ENCODE measurements at places on chromosomes 16 and 17. TPM values are rescaled to one million over a fixed set of nuclear protein-coding genes. Genes with fewer than 3 reads are reported as not detected.

MYH1 gene
- not detected for total RNA-seq

TEKT3 gene
- 0.11 TPM for total RNA-seq

TEKT5 gene
- total RNA-seq = not detected

TMC7 gene
- total RNA-seq = 0.50 TPM

TACO1 gene
- 23.0 TPM for total RNA-seq

USP36 gene
- 28.2 TPM for total RNA-seq

IL17C gene
- not detected for total RNA-seq

ADAP2 gene
- total RNA-seq = 3.0 TPM

GJC1 gene
- total RNA-seq = 56.0 TPM

RETREG3 gene
- 55.6 TPM for total RNA-seq

CD300E gene
- total RNA-seq = not detected

KRT23 gene
- 0.55 TPM for total RNA-seq

ITFG1 gene
- total RNA-seq = 68.2 TPM

CDRT15L2 gene
- total RNA-seq = not detected

BICDL2 gene
- total RNA-seq = 0.25 TPM

CMTM2 gene
- total RNA-seq = not detected

RNF43 gene
- under 0.01 TPM for total RNA-seq

MT1A gene
- 3.9 TPM for total RNA-seq

TP53TG3C gene
- total RNA-seq = not detected

KRTAP9-2 gene
- total RNA-seq = not detected

KRT33A gene
- total RNA-seq = not detected

RPS6KB1 gene
- total RNA-seq = 21.6 TPM

CEMP1 gene
- total RNA-seq = 0.12 TPM

KCNH4 gene
- total RNA-seq = not detected

DPEP2 gene
- not detected for total RNA-seq

FBXL16 gene
- total RNA-seq = 0.37 TPM

IRX5 gene
- total RNA-seq = not detected

CIITA gene
- 0.22 TPM for total RNA-seq

NUPR1 gene
- 30.9 TPM for total RNA-seq

KRT34 gene
- total RNA-seq = 133 TPM

OR2C1 gene
- total RNA-seq = 0.25 TPM

MPHOSPH6 gene
- total RNA-seq = 33.7 TPM
